ENCODE measurements at places on chromosomes 13 and 19.

- DNase-seq: no peak
Observed at GRCh38 chr13:85650613-85651012, 148.6 kb downstream of the SLITRK6 start.

DNA sequence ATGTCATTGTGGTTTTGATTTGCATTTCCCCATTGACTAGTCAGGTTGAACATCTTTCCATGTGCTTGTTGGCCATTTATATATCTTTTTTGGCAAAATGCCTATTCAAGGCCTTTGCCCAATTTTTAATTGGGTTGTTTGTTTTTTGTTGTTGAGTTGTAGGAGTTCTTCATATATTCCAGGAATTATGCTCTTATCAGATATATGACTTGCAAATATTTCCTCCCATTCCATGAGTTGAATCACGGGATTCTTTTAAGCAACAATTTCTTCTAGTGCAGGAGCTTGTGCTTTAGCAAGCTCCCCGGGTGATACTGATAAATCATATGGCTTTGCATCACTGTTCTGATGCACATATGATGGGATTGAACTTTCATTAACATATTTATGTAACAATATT lies 47.0 kb upstream of the FLT1 start:
- no peak for DNase-seq

DNA sequence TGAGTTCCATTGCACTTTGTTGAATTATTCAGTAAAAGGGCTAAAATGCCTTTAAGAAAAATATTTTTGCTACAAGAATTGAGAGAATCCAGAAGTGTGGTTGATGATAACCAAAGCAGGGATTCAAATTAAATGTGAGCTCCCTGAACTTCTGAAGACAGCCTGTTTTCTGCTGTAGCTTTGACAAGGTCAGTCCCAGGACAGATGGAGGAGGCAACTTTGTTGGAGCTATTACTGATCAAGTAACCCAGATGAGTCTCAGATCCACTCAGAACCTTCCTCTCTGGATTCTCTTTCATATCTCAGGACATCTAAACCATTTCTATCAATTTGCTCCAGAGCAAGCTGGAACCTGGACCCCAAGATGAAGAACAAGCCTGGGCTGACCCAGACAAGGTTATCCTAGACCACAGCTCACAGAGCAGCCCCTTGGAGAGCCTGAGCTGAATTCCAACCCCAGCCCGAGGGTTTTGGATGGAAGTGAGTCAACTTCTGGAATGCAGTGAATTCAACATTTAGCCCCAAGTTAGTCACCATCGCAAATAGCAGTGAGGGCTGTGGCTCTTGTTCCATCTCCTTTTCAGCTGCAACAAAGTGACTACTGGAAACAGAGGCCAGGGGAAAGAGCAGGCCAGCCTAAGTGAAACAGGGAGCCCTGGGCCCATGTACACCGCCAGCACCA lies 137.8 kb upstream of the TSC22D1 start:
- DNase-seq: no peak

DNA sequence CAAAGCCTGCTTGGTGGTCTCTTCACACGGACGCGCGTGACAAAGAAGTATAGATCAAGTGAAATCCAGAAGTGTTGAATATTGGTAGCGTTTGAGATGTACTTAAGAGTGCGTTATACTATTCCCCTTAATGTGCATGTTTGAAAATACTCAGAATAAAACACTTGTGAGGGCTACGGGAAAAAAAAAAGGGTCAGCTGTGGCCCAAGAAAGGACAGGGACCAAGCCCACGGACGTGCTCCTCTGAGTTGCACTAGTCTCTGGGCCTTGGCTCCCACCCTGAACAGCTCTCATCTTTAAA lies 622 bp upstream of the RBM42 start:
- no peak for DNase-seq

DNA sequence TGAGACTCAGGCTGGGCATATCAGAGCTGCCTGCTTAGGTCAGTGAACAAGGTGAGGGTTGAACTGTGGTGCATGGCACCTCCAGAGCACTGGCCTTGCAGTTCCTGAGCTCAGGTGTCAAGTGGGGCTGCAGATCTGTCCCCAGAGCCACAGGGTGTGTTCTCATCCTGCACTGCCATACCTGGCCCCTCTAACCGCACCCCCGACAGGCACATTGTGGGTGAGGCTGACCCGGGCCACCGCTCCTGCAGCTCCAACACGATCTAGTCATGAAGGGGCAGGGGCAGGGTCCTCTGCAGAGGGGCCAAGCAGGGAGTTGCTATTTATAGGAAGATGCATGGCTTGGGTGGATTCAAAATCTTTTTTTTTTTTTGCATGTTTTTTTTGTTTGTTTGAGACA lies 16.7 kb upstream of the CRTC1 start:
- DNase-seq: no peak

- peak; percentile 74 for DNase-seq
Observed at GRCh38 chr19:13833330-13834243, 38.3 kb downstream of the ZSWIM4 start.

GRCh38 chr13:72505376-72505775 lies 222.1 kb downstream of the MZT1 start:
- no peak for DNase-seq
